ENCODE measurements at places on chromosomes 3 and 15.
A peak's percentile ranks its signal among the peaks of the same experiment; 100 is the strongest.

DNA sequence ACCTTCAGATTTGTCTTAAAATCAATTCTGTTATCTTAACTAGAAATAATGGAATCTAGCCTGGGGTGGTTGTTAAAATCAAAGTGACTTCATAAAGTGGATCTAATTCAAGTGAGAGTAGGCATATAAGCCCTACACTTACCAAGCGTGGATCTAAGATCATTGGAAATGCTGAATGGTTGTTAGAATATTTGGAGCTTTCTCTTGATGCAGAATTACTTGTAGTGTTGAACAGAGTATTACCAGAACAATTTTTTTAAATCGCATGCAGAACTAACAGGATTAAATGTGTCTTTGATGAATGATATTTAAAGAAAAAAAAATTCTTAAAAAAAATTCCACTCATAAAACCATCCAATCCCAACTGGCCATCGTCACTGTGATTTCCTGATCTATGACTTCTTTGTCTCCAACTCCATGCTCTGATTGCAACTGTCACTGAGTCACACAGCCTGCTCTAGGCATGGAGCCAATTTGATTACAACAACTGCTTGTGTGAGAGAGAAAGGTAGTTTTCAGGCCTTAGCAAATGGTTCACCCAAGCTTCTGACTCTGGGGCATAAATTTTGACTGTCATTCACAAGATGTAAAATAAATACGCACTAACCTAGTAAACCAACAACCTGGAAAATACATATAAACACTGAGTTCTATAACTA, 25.9 kb upstream of the SPRED1 start:
- no peak for DNase-seq

DNA sequence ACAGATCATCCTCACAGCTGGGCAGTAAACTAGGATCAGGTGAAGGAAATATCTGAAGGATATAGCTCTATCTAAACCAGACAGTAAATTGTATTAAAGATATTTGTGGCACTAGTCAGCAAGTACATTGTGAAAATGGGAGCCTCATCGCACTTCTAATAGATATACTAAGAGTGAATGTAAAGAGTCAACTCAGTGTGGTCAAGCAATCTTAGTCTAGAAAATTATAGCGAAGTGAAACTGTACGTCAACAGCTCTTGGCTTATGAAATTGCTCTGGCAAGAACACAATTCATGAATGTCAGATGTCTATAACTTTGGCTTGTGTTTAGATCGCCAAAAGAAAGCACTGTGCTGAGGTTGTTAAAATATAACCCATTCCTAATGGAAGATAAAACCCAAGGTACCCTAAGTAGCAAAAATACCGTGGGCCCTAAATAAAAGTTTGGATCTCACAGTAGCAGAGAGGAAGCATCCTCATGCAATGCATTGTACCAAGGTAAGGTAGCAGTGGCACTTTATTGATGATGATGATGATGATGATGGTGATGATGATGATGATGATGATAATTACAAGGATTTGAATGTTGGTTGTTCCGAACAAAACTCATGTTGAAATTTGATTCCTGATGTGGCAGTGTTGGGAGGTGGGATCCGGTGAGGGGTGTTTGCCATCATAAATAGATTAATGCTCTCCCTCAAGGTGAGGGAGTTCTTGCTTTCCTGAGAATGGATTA, 228.5 kb downstream of the UNC13C start:
- DNase-seq: no peak

DNA sequence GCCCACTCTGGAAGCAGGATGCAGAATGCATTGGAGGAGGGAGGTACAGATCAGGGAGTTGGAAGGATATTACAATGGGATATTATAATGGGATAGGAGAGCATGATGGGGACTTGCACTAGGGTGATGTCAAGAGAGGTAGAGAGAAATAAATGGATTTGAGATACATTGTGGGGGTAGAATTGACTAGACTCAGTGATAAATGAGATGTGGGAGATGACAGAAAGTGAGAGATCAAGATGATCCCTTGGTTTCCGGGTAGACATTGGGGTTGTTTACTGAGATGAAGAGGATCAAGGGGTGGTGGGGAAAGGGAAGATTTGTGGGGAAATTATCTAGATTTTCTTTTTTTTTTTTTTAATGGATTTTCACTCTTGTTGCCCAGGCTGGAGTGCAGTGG, 42.7 kb downstream of the BFSP2 start:
- DNase-seq: no peak

DNA sequence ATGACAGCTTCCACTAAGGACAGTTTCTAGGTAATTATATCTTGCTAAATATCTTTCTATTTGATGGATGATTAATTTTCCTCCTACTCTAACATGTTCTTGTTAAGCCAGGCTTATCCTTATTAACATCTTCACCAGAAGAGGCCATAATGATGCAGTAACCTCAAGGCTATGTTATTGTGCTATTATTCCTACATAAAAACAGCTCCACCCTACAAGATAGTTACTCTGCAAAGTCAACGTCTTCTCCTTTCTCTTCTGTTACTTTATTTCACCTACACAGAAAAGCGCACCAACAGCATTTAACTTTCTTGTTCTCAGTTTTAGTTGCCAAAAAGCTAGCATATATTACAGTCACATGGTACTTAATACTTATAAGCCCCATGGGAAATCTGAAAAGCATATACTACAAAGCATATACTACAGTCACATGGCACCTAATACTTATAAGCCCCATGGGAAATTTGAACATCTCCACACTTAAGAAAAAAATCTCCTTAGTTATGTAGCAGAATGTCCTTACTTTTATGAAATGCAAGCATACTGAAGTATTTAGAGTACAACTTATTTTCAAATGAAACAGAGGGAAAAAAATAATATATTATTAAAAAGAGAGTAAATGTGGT, 13.4 kb downstream of the ADAM10 start:
- DNase-seq: no peak

DNA sequence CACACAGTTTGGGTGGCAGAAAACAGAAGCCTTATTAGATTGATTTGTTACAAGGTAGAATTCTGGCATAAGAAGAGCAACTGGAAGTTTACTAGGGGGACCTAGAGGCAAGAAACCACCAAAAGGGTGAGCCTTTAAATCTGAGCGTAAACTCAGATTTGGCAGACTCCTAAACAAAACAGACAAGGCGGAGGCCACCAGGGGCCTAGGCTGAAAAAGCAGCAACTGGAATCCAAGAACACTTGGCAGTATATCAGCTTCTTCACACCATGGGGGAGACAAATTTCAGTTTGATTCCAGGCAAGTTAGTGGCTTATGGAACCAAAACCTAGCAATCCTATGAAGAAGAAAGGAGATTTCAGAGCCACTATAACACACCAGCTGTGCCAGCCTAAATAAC, 220.0 kb downstream of the C3orf38 start:
- DNase-seq: no peak

GRCh38 chr3:42705962-42706585, 3.5 kb upstream of the HHATL start:
- DNase-seq: no peak

- DNase-seq: no peak
Observed at GRCh38 chr3:48445277-48445882, 1.2 kb upstream of the ATRIP start.

DNA sequence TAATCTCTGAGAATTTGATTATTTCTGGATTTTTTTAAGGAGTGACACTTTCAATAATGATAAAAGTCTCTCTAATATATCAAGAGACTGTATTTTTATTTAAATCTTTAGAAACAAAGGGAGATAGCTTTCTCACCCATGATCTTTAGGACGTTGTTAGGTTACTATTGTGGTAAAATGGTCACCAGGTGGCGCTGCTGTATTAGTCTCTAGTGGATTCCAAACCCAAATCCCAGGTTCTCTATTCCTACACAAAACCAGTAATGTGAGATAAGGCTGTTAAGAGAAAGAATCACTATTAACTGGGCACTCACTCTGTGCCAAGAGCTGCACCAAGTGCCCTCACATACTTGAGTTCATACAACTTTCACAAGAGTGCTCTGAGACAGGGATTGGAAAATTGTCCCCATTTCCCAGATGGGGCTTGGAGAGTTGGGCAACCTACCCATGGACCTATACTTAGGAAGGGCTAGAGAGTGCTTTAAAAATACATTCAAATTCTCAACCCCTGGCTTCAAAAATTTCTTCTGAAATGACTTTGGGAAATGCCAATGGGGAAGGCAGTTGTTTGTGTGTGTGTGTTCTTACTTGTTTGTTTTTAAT, 593.4 kb upstream of the TGFBR2 start:
- DNase-seq: peak; percentile 22

- DNase-seq: no peak
Observed at GRCh38 chr15:80182611-80183261, 29.9 kb downstream of the FAH start.

DNA sequence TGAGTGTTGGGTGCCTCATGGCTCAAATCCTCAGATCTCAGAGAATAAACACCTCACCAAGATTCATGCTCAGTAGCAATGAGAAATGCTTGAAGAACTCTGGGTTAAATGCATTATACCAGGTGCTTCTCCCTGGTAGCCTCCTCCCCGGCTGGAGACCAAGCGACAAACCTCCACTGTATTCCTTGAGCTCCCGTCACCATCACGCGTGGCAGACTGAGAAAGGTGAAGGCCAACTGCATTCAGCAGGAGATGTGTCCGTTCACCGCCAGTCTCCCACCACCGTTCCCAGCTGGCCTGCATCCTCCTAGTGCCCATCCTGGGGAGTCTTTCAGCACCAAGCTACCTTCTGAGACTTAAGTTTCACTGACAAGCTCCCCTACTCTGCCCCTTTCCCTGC, 7.5 kb downstream of the CSTA start:
- no peak for DNase-seq

DNA sequence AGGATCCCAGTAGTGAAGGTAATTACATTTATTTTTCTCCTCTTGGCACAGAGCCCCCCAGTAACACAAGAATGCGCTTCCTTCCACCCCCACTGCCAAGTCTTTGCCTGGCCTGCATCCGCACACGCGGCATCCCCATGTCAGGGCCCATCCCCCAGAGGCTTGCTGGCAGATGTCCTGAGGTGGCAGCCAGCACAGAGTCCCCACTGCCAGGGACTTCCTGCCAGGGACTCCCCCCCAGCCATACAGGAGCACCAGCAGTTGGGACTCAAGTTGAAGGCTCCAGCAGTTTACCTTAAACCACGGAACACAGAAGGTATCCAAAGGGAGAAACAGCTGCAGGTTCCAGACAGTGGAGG, 41.0 kb downstream of the MEGF11 start:
- no peak for DNase-seq

- no peak for DNase-seq
Observed at GRCh38 chr3:124383051-124383450, 347.2 kb upstream of the UMPS start.

GRCh38 chr15:89790661-89791060, 14.5 kb downstream of the MESP2 start:
- no peak for DNase-seq

DNA sequence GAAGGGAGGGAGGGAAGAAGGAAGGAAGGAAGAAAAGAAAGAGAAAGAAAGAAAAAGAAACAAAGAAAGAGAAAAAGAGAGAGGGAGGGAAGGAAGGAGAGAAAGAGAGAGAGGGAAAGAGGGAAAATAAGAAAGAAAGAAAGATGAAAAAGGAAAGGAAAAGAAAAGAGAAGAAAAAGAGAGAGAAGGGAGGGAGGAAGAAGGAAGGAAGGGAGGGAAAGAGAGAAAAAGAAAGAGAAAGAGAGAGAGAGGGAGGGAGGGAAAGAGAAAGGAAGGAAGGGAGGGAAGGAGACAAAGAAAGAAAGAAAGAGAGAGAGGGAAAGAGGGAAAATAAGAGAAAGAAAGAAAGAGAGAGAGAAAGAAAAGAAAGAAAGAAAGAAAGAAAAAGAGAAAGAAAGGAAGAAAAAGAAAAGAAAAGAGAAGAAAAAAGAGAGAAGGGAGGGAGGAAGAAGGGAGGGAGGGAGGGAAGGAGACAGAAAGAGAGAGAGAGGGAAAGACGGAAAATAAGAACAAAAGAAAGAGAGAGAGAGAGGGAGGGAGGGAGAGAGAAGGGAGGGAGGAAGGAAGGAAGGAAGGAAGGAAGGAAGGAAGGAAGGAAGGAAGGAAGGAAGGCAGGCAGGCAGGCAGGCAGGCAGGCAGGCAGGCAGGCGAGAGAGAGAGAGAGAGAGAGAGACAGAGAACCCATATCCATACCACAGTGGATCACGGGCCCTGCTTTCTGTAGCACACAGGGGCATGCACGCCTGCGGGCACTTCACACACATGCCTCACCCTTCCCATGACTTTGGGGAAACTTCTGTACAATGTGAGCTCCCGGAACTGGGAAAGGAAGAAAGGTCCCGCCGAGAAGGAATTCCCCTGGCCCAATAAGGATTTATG, 52.5 kb downstream of the ADCY5 start:
- no peak for DNase-seq

Measured in CD4-positive, alpha-beta T cell treated with Interleukin-6 at 100 ng/mL for 8 hours (primary cell).